ENCODE measurements at places on chromosomes 7 and 10. TPM values are rescaled to one million over a fixed set of nuclear protein-coding genes. Genes with fewer than 3 reads are reported as not detected.

The ECHDC3 gene
- total RNA-seq, result 34.5 TPM

The ITPRID1 gene
- total RNA-seq, result not detected

The CARD11 gene
- 3.1 TPM for total RNA-seq

The GRID1 gene
- not detected for total RNA-seq

The BCAP29 gene
- total RNA-seq, result 55.8 TPM

The R3HCC1L gene
- total RNA-seq, result 7.9 TPM

The C10orf67 gene
- total RNA-seq, result not detected
